Spinal cord (tissue), 10 donors: ENCODE measurements at places on chromosomes 16 and 17.

DNA sequence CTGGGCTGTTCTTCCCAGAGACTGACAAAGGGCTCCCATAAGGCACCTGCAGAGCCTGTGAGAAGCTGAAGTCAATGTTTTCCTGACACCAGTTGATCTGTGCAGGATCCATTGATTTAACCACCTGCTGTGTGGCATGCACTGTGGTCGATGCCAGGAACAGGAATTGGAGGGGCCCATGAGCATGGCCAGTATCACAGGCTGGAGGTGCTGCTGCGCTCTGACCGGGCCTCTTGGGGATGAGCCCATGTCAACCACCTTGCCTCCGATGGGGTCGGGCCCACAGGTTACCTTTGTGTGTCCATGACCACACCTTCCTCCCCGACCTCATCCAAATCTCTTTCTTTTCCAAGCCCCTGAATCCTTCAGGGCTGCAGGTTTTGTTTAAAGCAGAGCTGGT is 18.2 kb upstream of the STH start:
- no peak for DNase-seq

DNA sequence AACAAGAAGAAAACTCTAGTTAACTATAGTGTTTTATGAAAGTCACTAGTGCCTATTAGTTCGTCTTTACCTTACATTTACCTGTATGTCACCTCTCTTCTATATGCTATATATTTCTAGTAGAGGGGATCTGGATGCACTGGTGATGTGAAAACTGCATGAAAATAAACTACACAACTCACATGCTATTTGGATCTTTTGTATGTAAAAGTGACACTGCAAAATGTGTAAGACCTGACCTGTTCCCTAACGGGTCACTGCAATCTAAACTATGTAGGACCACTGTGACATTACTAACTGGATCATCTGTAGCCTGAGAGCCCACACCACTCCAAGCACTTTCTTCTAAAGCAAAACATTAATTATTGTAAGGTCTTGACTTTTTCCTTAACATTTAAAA is 1.7 kb downstream of the BLMH start:
- DNase-seq: no peak

DNA sequence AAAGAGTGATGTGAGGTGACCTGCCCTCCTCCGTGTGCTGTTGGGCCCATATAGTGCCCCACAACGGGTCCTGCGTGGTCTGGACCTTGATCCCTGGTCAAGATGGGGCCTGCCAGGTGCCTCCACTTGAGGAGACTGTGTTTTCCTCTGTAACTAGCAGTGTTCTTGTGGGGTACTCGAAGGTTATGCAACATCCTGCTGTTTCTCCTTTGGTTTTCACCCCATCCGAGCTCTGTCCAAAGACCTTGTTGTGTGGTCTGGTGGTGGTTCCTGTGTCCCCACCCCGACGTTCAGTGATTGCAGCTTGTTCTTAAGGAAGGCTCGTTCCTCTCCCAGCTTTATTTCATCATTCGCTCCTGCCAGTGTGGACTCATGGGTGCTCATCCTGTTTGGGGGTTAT is 38.7 kb upstream of the ZNF750 start:
- DNase-seq: no peak

DNA sequence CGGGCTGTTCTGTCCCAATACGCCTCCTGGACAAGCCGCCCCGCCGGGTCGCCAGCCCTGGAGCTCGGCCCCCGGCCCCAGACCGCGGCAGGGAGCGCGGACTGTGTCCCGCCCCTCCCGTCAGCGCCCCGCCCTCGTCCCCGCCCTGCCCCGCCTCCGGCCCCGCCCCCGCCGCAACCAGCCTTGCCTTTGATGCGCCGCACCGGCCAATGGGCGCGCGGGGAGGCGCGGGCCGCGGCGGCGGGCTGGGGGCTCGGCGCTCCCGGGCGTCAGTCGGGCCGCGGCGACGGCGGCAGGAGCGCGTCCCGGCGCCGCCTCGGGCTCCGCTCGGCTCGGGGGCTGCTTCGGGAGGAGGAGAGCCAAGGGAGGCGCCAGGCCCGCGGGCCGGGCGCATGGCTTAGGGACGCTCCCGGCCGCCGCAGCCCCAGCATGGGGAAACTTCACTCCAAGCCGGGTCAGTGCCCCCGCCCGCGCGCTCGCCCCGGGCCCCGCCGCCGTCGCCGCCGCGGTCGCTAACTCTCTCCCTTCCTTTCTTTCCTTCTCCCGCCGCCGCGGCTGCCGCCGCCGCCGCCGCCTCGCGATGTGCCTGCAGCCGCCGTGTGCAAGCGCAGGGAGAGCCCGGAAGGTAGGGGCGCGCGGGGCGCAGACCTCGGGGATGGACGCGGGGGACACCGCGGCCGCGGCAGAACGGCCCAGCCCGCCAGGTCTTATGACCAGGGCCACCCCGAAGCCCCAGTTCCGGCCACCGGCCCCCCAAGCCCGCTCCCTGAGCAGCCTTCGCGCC is at the start of gene NKD1:
Gene NKD1 (plus strand): TSS at position 272 of the 784 bp plus-strand sequence. CDS start 158 bp downstream, at position 430.
- peak; percentile 91 for DNase-seq

DNA sequence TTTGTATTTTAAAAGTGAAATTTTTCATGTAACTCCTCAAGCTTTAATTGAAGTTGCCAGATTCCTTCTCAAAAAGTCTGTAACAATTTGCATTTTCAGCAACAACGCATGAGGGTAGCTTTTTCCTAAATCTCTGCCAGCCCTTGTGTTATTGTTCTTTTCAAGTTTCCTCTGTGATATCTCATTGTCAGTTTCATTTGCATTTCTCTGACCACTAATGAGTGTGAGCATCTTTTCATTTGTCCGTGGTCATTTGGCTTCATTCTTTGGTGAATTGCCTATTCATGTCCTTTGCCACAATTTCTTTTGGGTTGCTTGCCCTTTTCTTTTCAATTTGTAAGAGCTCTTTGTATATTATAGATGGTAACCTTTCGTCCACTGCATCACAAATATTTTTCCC is 68.0 kb upstream of the NKD1 start:
- peak; percentile 66 for DNase-seq

- no peak for DNase-seq
These were observed 44.0 kb downstream of the TUBD1 start for GRCh38 chr17:59848778-59849177.

GRCh38 chr16:54511222-54511731 is 224.7 kb upstream of the IRX3 start:
- DNase-seq: no peak

- DNase-seq: no peak
These were observed 44.1 kb upstream of the STH start for GRCh38 chr17:45954914-45955313.

DNA sequence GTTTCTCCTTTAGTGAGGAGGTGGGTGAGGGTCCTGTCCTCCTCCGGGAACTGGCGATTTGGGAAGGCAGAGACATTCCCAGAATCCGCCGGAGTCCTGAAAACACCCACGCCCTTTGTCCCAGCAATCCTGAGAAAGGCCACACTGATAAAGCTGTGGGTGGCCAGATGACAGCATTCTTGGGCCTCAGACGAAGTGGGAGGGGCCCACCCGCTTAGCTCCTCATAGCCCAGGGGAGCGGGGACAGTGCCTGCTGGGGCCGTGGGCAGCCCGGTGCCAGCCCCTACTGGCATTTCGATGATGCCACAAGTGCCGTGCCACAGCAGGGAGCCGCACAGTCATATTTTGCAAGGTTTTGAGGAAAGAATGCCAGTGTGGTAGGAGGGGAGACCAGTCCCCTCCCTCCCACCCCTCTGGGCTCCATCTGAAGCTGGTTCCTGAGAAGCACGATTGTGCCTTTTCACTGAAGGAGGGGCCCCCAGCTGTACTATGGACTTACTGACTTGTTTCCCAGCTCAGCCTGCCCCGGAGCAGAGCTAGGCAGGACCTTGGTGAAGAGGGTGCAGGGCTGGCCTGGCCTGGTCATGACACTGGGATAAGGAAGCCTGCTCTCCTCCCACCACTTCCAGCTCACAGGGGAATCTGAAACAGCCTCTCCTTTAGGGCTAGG is 20.9 kb upstream of the MPRIP start:
- no peak for DNase-seq

DNA sequence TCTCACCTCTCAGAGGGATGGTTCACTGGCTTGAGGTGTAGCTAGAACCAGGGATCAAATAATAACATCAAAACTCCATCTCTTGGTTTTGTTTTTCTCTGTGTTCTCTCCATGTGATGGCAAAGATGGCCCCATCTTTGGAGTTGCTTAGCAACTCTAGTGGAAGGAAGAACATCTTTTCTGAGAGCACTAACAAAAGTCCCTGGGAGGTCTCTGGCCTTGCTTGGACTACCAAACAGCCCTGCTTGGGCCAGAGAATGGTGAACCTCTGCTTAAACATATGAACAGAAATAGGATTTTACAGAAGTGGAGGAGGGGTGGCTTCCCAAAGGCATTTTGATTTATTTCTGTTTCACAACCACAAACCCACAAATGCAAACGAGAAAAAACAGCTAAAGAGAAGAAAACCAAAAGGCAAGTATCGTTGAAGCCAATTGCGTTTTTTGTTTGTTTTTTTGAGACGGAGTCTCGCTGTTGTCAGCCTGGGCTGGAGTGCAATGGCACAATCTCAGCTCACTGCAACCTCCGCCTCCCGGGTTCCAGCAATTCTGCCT is 13.2 kb downstream of the GABARAPL2 start:
- peak; percentile 76 for DNase-seq

- DNase-seq: peak; percentile 94
These were observed 84.9 kb downstream of the HS3ST2 start for GRCh38 chr16:22898874-22899348.

DNA sequence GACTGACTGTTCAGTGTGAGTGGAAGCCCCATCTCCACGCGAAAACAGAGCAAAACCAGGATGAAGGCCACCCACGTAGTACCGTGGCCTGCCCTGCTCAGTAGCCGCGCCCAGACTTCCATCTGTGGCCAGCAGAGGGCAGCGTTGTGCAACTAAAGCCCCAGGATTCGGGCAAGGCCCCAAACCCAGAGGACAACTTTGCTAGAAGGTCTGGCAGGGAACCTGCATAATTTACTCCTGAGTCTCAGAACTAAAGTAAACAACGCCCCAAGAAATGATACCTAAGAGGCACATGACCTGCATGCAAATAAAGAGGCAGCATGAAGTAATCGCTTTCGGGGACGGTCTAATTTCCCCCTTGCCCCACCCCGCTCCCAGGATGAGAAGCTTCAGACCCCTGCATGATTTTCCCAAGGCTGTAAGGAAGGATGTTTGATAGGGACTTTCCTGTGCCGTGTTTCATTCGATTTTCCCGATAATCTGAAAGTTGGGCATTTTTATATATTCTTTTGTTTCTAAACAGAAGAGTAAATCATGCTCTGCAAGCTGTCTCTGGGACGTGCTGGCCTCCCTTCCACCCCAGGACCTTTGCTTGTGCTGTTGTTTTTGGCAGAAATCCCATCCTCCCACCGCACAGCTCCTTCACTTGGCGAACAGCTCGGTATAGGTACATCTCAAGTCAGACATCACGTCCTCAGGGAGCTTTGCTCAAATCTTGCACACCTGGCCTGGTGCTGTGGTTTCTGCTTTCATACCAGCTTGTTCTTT is 18.6 kb downstream of the HSBP1 start:
- DNase-seq: peak; percentile 91

DNA sequence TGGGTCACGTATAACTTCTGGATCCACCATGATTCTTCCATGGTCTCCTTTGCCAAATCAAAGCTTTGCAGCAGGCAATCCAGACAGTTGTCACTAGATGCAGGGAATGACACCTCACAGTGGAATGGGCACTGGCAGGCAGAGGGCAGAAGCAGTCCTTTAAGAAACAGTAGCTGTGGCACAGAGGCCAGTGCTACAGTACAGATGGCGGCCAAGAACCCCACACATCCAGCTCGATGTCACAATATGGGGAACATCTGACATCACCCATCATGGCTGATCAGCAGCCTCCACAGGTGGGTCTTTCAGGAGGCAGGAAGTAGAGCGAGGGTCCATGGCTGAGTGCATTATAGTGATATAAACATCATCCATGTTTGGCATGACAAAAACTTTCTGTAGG is 18.8 kb upstream of the ERN1 start:
- no peak for DNase-seq

GRCh38 chr17:3845291-3845620 is 790 bp downstream of the NCBP3 start:
- no peak for DNase-seq

GRCh38 chr17:17151962-17152361 is 54.2 kb downstream of the PLD6 start:
- no peak for DNase-seq

GRCh38 chr16:50657241-50657640 is 23.9 kb downstream of the SNX20 start:
- no peak for DNase-seq

GRCh38 chr17:42275527-42276358 is 448 bp downstream of the STAT5B start:
- peak; percentile 78 for DNase-seq

DNA sequence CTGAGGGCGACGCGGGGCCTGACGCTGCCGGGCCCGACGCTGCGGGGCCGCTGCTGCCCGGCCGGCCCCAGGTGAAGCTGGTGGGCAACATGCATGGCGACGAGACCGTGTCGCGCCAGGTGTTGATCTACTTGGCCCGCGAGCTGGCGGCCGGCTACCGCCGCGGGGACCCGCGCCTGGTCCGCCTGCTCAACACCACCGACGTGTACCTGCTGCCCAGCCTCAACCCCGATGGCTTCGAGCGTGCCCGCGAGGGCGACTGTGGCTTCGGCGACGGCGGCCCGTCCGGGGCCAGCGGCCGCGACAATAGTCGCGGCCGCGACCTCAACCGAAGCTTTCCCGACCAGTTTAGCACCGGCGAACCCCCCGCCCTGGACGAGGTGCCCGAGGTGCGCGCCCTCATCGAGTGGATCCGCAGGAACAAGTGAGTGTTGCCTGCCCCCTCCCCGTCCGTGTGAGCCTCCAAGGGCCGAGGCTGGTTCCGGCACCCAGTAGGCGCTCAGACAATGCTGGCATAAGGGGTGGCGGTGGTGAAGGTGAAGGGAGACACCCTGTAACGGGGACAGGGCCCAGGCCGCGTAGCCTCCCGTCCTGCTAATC is 676 bp downstream of the CPD start:
- DNase-seq: no peak

- no peak for DNase-seq
These were observed 21.1 kb upstream of the JPT2 start for GRCh38 chr16:1656808-1657617.
